ENCODE measurements at places on chromosomes 4 and X.

GRCh38 chrX:111784667-111785066 lies 91.3 kb upstream of the TRPC5OS start:
- no peak for DNase-seq

GRCh38 chr4:5552451-5552850 lies 155.9 kb downstream of the EVC2 start:
- DNase-seq = no peak

- no peak for DNase-seq
Measured at GRCh38 chrX:40485102-40485826, 95.5 kb upstream of the ATP6AP2 start.

GRCh38 chr4:2489841-2490552 lies 21.1 kb downstream of the RNF4 start:
- DNase-seq = no peak

GRCh38 chr4:165203541-165204461 lies 3.6 kb upstream of the KLHL2 start:
- DNase-seq = peak; percentile 53

DNA sequence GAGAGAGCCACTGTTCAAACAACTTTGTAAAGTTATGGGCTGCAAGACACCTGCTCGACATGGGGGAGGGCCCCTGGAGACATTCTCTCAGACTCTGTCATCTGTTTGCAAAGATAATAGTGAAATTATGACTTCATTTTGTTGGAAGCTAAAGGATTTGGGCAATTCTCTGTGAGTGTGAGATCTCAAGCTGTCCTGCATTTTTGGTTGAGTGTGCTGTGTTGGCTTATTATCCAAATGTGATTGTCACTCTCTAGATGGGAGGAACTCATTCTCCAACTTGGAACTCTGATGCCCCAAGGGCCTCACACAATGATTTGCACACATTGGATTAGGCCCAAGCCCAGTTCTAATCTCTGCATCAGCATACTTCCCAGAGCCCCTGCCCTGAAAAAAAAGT lies 63.7 kb downstream of the STK32B start:
- no peak for DNase-seq

GRCh38 chr4:134027931-134028330 lies 173.7 kb downstream of the PABPC4L start:
- no peak for DNase-seq

GRCh38 chr4:180947425-180947824 lies 1295.8 kb upstream of the TENM3 start:
- DNase-seq = no peak

GRCh38 chrX:357035-357692 lies 29.5 kb downstream of the PPP2R3B start:
- no peak for DNase-seq

DNA sequence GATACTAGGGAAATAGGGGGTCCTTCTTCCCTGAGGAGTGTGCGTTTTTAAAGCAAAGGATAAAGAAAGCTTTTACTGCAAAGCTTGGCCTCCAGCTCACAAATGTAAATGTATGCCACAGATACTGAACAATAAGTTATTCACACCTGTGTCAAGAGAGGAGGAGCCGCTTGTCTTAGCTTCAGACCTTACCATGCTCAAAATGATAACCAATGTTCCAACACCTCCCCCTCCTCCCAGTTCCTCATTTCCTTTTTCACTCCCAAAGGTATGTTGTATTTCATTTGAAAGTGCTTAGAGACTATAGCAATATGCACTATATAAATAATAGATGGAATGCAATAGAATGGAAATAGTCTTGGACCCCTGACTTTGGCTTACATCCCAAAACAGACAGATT lies 47.0 kb upstream of the RAPGEF2 start:
- no peak for DNase-seq

- no peak for DNase-seq
Measured at GRCh38 chr4:48653217-48654014, 126.7 kb downstream of the FRYL start.

DNA sequence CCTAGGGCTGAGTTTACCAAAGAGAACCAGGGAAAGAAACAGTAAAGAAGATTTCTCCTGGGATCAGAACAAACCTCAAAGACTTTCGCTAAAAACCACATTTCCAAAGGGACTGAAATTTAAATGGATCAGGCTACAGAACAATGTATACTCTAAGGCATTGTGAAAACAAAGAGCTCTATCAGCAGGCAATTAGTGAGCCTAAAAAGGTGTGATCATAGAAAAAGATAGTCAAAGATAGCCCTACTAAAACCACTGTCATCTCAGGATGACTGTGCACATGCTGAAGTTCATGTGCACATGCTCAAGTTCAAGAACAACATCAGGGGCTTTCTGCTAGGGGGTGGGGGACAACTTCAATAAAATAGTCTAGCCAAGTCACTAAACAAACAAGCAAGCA lies 12.9 kb upstream of the SMIM10L2A start:
- no peak for DNase-seq

- DNase-seq = no peak
Measured at GRCh38 chr4:168584321-168584771, 87.5 kb downstream of the PALLD start.

- DNase-seq = peak; percentile 96
Measured at GRCh38 chr4:80201252-80202151, 4.2 kb downstream of the PRDM8 start.

DNA sequence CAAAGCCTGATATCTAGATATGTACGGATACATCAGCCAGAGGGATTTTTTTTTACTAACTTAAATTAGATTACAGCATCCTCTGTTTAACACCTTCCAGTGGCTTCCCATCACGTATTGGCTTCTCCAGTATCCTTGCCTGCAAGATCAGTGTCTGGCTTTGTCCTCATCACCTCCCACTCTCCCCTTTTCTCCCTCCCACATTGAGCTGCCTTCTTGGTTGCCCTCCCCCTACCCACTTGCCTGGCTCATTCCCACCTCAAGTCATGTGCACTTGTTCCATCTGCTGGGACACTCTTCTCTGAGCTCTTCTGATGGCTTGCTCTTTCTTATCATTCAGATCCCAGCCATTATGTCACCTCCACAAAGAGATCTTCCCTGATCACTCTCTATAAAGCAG lies 75.9 kb upstream of the NALF2 start:
- DNase-seq = no peak

DNA sequence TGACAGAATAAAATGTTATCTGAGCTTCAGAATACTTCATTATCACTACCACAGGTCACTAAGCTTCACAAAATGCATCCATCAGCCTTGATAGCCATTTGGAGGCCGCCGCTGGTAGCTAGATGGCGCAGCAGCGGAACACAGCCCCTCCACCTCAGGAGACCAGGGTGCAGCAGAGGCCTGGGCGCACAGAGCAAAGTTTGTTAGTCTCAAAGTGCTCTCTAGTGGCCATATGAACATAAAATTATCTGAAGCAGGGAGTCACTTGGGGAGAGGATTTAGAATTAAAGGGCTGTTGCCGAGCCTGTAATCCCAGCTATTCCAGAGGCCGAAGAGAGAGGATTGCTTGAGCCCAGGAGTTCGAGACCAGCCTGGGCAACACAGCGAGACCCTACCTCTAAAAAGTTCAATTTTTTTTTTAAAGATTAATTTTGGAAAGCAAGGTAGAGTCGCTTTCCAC lies 8.1 kb upstream of the DCTD start:
- peak; percentile 55 for DNase-seq

- no peak for DNase-seq
Measured at GRCh38 chr4:151408380-151408629, 671 bp upstream of the FHIP1A start.

DNA sequence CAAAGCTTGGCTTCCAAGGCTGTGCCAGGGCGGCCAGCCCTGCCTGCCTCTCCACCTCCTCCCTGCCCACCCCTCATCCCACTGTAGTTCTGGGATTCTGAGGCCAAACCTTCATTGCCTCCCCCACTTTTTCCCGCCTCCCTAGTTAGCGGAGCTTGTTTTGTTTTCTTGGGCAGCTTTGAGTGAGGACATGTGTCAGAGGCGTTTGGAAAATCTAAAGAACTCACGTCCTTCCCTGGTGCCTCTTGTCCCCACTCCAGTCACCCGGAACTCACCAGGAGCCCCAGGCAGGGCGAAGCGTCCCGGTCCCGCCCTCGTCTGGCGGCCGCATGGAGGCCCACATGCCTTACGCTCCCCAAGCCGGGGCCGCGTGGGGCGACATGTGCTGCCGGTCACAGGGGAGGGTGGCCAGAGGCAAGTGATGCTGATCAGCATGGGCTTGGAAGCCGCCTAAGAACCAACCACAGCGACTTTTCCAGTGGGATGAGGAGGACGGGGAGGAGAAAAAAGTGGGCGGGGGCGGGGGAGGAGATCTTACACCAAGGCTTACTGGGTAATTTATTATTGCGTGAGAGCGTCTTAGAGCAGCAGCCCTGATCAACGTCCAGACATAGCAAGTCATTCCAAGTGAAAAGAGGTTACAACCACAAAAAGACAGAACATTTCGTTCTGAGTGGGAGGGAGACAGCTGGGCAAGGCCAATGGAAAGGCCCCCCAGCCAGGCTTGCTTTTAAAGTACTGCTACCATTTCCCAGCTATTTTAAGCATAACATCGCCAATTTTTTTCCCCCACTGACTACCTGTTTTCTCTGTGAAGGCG lies 48.5 kb downstream of the PRPS1 start:
- DNase-seq = peak; percentile 80

- DNase-seq = no peak
Measured at GRCh38 chr4:78767350-78767749, 8.8 kb upstream of the BMP2K start.

DNA sequence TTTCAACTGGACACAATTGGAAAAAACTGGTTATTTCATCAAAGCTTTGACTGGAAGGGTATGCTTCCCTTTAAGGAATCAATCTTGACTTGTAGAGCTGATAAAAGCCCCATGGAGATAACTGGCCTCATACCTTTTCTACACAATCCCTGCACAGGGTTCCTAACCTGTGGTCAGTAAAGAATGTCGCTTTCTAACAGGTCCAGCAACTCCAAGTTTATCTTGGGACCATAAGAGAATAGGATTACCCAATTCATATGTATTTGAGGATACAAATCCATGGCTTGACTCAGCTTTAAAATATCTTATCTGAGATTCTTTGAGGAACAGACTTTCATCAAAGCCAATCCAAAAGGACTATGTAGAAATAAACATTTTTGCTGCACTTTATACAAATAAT lies 1399.8 kb upstream of the PABPC4L start:
- DNase-seq = no peak

DNA sequence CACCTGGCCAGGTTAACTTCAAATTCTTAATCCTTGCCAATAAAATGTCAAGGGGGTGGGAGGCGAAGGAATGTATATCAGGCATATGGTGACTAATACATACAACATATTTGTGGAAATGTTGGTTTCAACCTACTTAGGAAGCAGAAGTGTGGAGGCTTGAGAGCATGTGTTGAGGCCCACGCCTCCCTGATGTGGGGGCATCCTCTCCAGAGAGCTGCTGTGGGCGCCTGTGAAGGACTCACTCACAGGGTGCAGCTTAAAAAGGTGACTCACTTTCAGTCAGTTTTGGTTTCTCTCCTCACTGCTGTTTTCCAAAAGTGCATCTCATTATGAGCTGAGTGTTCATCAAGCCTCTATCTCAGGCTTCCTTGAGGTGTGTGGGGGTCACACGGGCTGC lies 27.5 kb downstream of the LNX1 start:
- DNase-seq = no peak

DNA sequence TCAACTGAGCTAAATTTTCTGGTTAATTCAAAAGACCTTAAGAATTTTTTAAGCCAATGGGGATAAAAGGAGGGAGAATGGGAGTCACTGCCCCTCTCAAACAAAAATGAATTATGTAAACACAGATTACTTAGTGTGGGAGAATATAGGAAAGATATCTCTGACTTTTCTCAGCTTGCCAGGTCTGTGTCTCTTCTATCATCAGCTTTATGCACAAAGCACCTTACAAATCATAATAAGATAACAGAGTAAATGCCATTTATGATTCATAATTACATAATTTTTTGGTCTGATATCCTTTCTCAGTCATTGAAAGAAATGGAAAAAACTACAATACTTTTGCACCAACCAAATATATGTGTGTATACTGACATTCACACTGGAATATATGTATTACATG lies 604.6 kb upstream of the FAM241A start:
- no peak for DNase-seq

GRCh38 chr4:89222170-89222569 lies 85.4 kb downstream of the GPRIN3 start:
- DNase-seq = no peak

DNA sequence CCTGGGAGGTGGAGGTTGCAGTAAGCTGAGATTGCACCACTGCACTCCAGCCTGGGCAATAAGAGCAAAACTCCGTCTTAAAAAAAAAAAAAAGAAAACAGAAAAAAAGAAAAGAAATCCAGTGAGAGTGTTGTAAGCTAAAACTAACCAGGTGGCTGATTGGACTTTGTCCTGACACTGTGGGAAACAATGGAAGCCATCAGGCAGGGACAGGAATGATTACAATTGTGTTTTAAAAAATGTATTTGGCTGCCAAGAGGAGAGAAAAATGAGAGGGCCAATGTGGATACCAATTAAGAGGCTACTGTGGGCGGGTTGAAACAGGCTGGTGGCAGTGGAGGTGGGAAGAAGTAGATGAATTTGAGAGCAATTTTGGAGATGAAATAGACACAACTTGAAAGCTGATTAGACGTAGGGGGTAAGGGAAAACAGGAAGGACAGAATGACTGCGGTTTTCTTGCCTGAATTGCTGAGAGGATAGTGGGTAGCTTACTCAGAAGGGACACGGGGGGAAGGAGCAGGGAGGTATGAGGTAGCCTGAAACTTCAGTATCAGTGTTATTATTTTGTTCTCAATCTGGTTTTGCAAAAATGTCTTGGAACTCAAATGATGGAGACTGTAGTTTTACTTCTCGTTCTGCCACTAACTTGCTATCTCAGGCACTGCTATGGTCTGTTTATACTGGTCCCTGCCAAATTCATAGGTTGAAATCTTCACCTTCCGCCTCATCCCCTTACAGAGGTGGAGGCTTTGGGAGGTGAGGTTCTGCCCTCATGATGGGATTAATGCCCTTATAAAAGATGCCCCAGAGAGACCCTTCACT lies 45.6 kb upstream of the CHRNA9 start:
- DNase-seq = peak; percentile 40

- DNase-seq = no peak
Measured at GRCh38 chr4:162586266-162586665, 422.5 kb upstream of the FSTL5 start.

DNA sequence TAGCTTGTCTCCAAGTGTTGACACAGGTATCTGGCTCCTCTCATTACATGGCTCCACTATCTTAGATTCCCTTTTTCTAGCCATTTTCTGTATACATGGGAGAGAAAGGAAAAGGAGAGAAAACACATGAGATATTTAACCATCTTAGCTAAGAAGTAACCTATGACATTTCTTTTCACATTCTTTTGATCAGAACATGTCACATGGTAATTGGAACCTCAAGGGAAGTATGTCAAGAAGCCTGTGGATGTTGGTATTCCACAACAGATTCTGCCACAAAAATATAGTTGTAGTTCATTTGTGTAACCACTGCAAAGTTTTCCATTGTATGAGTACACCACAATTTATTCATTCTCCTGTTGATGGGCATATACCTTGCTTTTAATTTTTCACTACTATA lies 18.7 kb upstream of the GABRB1 start:
- no peak for DNase-seq

GRCh38 chr4:187849556-187850225 lies 145.9 kb upstream of the ZFP42 start:
- no peak for DNase-seq
